ENCODE measurements at places on chromosomes 7 and 10. TPM values are rescaled to one million over a fixed set of nuclear protein-coding genes. Genes with fewer than 3 reads are reported as not detected.

Gene SLC39A12
- not detected for total RNA-seq

Gene IDI2
- not detected for total RNA-seq

Gene EN2
- not detected for total RNA-seq

Gene PLAU
- total RNA-seq: 114 TPM

Gene CHRM2
- 1.7 TPM for total RNA-seq

Gene RINT1
- total RNA-seq: 19.7 TPM

Gene ECD
- 31.6 TPM for total RNA-seq

Gene GIMAP2
- 0.58 TPM for total RNA-seq

Gene CDC14C
- total RNA-seq: 0.17 TPM

Gene DUSP5
- 23.0 TPM for total RNA-seq

Gene IFIT1B
- not detected for total RNA-seq

Gene ARMC3
- not detected for total RNA-seq

Gene KCND2
- 7.3 TPM for total RNA-seq

Gene GPR37
- total RNA-seq: 4.5 TPM

Gene GPNMB
- 440 TPM for total RNA-seq

Gene AASS
- total RNA-seq: 30.3 TPM

Gene FOXK1
- total RNA-seq: 29.5 TPM

Gene NKX1-2
- total RNA-seq: under 0.01 TPM

Gene HTR7
- 0.83 TPM for total RNA-seq

Gene PGAM2
- 0.17 TPM for total RNA-seq

Gene CCT6A
- total RNA-seq: 186 TPM

Gene SPDYE17
- not detected for total RNA-seq

Gene GSTO1
- total RNA-seq: 315 TPM

Gene GTF2IRD1
- 8.3 TPM for total RNA-seq

Gene MYL10
- total RNA-seq: not detected

Gene TMEM184A
- total RNA-seq: not detected

Gene BICC1
- total RNA-seq: 72.9 TPM

Gene IKZF5
- 4.8 TPM for total RNA-seq

Gene ZNF853
- total RNA-seq: 1.5 TPM

Gene GPR141
- not detected for total RNA-seq

Gene CPXM2
- total RNA-seq: 43.8 TPM

Gene GALNT11
- total RNA-seq: 54.8 TPM

Gene FAM237B
- not detected for total RNA-seq

Gene C10orf53
- not detected for total RNA-seq

Gene CNNM1
- total RNA-seq: 0.33 TPM

Gene CYREN
- 46.1 TPM for total RNA-seq

Gene CTBP2
- 78.1 TPM for total RNA-seq
